ENCODE measurements at places on chromosomes 3 and 15.

DNA sequence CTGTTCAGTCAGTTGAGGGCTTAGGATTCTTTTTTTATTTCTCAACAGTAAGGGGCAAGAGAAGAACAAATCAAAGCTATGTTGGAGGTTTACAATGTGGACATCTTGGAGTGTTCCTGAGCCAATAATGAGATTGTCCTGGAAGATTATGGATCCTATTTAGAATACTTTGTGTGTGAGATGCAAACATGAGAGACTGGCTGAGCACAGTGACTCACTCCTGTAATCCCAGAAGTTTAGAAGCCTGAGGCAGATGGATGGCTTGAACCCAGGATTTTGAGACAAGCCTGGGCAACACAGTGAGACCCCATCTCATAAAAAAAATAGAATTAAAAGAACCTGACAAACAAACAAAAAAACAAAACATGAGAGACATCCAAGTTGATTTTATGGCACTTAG, 351.6 kb downstream of the GAP43 start:
- no peak for DNase-seq

GRCh38 chr3:124986192-124987143, 51.9 kb upstream of the MUC13 start:
- no peak for DNase-seq

GRCh38 chr3:190205739-190206138, 85.0 kb upstream of the P3H2 start:
- DNase-seq, result no peak

- no peak for DNase-seq
These were observed 203.2 kb downstream of the CGGBP1 start for GRCh38 chr3:87855616-87856015.

- DNase-seq, result no peak
These were observed 2.4 kb downstream of the ACAP2 start for GRCh38 chr3:195440379-195440778.

DNA sequence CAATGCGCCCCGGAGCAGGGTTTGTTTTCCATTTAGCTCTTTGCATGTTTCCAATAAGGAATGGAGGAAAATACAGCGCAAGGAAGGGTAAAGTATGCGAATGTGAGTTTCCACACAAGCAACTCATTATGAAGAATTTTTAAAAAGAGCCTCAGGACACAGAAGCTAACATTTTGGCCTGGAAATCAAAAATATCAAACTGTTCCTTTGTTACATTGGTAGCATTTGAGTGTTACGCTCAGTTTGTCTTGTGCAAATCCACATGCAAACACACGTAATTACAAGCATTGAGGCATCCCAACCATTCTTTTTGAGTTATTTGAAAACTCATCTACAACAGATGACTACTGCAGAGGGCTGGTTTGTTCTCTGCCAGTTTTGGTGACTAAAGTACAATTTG, 93.0 kb upstream of the SNRPA1 start:
- no peak for DNase-seq

GRCh38 chr3:161372321-161373260, 1.3 kb upstream of the SPTSSB start:
- DNase-seq, result peak; percentile 22

DNA sequence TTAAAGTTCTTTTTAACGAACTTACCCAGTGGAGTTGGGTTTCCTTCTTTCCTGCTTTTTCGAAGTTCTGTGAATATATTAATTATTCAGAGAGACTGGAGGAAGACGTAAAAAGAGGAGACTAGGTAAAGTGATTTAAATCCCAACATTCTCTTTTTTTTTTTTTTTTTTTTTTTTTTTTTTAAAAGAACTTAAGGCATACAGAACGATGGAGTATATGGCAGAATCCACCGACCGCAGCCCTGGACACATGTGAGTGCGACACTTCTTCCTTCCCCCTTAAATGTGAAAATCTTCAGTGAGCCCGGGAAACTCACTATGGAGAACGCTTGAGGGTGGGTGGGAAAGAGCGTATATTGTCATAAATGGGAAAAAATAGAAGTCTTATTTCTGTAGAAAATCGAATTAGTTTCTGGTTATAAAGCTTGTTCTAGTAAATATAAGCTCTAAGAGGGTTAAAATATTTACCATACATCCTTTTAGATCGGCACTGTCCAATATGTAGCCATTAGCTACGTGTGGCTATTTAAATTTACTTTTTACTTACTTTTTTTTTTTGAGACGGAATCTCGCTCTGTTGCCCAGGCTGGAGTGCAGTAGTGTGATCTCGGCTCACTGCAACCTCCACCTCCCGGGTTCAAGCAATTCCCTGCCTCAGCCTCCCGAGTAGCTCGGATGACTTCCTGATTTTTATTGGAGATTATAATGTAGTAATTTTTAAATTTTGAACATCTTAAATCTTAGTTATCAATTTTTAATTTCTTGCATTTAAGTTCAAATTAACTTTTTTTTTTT, 892 bp downstream of the NMD3 start:
- DNase-seq, result peak; percentile 47

DNA sequence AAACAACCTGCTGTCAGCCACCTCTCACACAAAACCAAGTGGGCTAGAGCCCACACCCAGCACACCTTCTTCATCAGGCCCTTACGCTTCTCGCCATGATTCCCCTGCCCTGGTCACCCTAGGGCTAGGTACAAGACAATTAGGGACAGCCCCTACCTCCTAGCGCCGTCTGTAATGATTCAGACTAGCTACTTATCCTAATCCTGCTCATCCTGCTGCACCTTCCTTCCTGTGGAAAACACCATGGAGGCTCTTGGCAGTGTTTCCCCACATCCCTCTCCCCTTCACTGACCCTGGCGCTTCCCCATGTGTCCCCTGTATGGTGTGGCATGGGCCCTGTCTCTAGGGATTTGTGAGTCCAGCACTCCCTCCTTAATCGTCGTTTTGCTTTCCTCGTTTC, 39.6 kb upstream of the ICE2 start:
- no peak for DNase-seq

GRCh38 chr15:36914466-36914865, 185.9 kb downstream of the MEIS2 start:
- DNase-seq, result no peak

GRCh38 chr15:100569391-100569790, 32.6 kb downstream of the LINS1 start:
- DNase-seq, result no peak

DNA sequence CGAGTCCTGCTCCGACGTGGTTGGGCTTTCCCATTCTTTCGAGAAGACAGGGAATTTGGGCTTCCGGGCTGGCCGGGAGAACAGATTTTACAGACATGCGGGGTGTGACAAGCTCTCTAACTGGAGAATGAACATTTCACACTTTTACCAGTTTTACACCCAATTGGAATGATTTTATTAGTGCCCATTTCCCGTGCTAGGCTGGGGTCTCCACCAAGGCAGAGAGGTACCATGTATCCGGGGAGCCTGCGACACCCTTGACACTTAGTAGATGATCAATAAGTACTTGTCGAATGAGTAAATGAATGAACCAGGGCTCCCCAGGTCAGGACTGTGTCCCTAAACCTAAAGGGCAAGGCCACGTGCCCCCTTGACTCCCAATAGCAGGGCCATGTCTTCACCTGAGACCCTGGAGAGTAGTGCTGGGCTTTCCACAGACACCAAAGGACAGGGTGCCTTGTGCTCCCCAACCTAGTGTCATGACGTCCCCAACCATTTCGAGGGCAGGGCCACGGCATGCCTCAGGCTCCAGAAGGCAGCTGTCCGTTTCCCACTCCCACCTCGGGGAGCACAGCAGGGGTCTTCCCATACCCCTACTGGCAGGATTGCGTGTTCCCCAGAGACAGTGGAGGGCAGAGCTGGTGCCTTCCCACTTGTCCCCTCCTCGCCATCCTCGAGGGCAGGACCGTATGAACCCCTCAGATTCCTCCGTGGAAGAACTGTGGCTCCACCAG, 679 bp upstream of the MYD88 start:
- DNase-seq, result no peak

GRCh38 chr15:74917676-74918075, 11.0 kb upstream of the FAM219B start:
- DNase-seq, result no peak

GRCh38 chr3:190886945-190887344, 24.5 kb upstream of the GMNC start:
- no peak for DNase-seq

DNA sequence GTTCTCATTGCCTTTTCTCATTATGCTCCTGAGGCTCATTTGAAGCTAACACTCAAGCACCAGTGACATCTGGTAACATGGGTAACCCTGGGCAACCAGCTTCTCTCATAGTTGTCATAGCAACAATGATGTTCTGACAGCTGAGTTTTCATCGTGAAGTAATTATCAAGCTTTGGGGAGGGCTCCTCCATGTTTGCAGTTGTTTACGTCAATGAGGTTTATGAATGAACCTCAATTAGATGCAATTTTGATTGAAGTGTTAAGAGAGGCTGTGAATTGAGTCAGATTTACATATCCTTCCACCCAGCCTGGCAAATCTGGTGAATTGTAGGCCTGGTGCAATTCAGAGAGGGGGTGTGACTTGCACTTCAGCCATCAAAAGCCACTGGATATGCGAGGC, 119.3 kb upstream of the CHD2 start:
- DNase-seq, result no peak

- no peak for DNase-seq
These were observed 67.7 kb downstream of the SCN5A start for GRCh38 chr3:38581774-38582173.

DNA sequence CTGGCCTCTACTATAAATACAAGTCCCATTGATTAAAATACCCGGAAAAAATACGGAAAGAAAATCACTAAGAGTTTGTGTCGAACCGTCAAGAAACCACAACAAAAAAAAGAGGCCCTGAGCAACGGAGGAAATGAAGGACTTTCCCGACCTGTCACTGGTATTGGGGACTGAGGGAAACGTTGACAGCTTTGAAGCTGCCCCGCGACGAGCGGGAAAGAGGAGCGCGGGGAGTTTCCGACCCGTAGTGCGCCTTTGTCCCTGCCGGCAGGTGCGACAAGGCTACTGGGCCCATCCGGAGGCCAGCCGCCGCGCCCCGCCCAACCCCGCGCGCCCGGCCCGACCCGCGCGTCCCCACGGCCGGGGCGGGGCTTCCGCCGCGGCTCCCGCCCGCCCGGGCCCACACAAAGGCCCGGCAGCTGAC, 416 bp downstream of the PBRM1 start:
- DNase-seq, result peak; percentile 59

GRCh38 chr3:44074181-44074580, 167.5 kb upstream of the TOPAZ1 start:
- DNase-seq, result no peak

- no peak for DNase-seq
These were observed 126.4 kb downstream of the ADAMTS9 start for GRCh38 chr3:64561325-64561843.

- no peak for DNase-seq
These were observed 272.9 kb downstream of the TIGIT start for GRCh38 chr3:114566767-114567166.

DNA sequence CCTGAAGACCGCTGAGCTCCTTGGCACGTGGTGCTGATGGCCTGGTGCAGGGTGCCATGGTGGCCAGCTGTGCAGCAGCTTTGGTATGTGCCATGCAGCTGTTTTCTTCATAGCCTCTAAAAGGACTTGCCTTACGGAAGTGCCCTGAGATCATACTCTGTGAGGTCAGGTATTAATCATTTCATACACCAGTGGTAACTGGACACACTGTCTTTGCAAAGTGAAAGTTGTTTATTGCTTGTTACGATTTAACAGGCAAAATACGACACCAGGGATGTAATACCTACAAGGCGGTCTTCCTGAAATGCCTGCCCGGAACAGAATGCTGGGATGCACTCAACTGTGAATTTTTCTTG, 184.6 kb downstream of the ATP10A start:
- no peak for DNase-seq

DNA sequence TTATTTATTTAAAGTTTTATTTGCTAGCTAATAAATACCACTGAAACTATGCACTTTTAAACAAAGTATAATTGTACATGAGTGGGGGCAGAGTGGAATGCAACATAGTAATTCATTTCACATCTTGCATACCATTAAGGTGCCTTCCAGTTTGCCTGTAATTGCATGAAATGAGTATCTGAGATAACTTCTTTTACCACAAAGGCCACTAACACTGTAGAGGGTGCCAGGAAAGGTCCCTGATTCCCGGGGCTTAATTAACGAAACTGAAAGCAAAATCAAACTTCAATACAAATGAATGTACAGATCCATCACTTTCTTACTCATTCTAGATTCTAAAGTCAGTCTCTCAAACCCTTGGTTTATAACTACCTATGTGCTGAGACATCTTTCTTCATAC, 2.1 kb downstream of the CD47 start:
- DNase-seq, result no peak

- DNase-seq, result no peak
These were observed 177.5 kb upstream of the LPP start for GRCh38 chr3:187976365-187976900.

DNA sequence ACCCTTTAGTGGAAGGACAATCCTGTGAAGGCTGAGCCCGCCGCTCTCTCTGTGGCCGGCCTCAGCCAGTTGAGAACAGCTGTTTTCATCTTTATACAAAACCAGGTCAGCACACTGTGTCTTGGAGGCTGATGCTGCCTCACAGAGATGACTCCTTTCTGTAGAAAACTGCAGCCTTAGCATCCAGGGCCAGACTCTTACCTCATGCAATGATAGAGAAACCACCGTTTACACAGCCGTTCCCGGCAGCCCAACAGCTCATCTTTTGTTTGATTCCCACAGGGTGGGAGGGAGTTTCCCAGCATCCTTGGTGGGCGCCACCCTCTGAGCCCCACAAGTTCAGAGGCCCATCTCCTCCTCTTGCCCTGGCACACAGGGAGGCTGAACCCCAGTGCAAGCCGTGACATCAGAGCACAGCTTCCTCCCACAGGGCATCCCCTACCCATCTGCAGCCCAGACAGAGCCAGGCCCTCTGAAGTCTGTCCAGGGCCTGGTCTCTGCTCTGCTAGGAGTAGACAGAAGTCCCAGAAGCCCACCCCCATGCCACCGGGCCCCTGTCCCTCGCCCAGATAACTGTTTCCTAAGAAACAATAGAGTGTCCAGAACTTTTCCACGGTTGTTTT, 105.0 kb downstream of the LRRK1 start:
- no peak for DNase-seq

GRCh38 chr3:58635371-58636285, 30.9 kb downstream of the FAM3D start:
- DNase-seq, result no peak

GRCh38 chr3:127747751-127748521, 74.4 kb downstream of the MGLL start:
- DNase-seq, result no peak

DNA sequence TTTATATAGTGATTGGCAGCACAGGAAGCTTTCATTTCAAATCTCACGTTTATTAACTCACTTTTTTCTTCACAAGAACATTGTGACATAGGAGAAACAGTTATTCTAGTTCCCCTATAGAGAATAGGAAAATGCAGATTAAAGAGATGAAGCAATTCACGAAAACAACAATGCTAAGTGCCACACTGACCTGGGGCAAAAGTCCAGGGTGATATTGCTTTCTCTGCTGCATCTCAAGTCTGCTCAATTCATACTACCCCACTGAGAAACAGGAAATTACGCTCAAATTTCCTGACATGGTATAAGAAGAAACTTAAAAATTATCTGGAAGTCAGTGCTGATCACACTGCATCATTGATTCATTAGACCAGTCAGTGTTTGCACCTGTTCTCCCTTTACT, 66.7 kb upstream of the SEMA6D start:
- no peak for DNase-seq

DNA sequence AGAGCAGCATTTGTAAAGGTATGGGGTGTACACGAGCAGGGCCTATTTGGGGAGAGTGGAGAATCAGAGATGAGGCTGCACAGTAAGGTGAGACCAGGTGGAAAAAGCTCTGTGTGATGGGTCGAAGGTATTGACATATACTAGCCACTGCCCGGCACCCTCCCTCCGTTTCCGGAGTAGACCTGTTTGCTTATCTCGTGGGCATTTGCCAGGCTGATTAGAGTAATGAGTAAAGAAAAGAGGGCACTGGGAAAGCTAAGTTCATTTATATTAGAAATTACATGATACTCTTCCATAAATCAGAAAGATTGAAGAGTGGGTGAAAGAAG, 46.2 kb upstream of the ATG7 start:
- no peak for DNase-seq
